ENCODE measurements at places on chromosomes 4 and X.

DNA sequence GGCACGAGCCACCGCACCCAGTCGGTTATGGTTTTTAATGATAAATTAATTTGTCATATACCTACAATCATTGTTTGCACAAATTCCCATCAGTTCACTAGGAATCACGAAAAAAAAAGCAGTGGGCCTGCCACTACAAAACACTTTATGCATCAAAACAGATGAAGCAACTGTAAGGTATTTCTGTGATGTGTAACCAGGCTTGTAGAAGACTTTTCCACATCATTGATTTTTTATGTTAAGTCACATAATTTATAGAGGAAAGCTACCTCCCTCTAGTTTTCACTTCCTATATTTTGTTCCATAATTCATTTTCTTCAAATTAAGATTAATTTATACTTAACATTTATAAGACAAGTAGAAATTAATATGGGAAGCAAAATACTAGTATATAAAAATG lies 6.7 kb upstream of the FAM200B start:
- no peak for DNase-seq

GRCh38 chr4:88960576-88960975 lies 96.4 kb downstream of the FAM13A start:
- no peak for DNase-seq

DNA sequence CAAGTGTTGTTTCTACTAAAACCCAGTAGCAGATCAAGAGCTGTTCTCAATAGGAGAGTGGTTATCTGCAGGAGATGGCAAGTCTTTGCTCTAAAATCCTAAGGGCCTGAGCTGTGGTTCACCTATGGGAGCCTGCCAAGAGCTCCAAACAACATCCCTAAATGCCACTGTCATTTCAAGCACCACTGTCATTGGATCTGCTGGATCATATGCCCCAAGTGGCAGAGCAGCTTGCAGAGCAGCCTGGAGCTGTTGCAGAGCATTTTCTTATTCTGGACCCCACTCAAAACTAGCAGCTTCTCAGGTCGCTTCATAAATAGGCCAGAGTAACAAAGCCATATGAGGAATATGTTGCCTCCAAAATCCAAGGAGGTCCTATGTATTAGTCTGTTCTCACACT lies 59.6 kb downstream of the KANTR start:
- no peak for DNase-seq

- no peak for DNase-seq
Measured at GRCh38 chr4:24557026-24558025, 27.0 kb downstream of the DHX15 start.

DNA sequence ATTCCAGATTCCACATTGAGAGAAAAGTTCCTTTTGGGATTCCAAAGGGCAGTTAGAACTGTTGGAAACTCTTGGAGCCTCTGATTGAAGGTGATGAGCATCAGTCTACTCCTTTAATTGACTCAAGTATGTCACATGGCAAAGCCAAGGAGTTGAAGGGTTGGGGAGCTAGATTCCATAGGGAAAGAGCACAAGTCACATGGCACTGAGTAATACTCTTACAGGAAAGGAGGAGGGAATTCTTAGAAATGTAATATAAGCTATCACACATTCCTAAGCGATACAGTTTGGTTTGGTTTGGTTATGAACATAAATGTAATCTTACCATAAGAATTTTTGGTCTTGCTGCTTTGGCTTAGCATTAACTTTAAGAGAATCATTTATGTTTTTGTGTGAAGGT lies 15.7 kb downstream of the SPCS3 start:
- DNase-seq, result no peak

DNA sequence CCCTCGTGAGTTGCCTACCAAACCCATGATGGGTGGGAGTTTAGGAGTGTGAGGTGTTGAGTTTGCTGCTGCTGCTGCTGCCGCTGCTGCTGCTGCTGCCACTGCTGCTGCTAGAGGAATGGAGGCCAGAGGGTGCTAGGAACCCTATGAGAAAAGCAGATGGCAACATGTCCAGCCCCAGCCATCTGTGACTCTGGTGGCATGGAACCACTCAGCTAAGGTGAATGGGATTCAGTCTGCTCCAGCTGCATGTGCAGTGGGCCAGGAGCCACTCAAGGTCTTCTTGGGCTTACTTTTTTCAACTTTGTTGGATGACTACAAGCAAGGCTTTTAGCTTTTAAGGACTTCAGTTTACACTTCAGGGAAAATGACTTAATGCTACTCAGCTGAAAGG lies 103.8 kb downstream of the RTL5 start:
- no peak for DNase-seq

- no peak for DNase-seq
Measured at GRCh38 chr4:76974150-76974549, 24.6 kb downstream of the SEPTIN11 start.

DNA sequence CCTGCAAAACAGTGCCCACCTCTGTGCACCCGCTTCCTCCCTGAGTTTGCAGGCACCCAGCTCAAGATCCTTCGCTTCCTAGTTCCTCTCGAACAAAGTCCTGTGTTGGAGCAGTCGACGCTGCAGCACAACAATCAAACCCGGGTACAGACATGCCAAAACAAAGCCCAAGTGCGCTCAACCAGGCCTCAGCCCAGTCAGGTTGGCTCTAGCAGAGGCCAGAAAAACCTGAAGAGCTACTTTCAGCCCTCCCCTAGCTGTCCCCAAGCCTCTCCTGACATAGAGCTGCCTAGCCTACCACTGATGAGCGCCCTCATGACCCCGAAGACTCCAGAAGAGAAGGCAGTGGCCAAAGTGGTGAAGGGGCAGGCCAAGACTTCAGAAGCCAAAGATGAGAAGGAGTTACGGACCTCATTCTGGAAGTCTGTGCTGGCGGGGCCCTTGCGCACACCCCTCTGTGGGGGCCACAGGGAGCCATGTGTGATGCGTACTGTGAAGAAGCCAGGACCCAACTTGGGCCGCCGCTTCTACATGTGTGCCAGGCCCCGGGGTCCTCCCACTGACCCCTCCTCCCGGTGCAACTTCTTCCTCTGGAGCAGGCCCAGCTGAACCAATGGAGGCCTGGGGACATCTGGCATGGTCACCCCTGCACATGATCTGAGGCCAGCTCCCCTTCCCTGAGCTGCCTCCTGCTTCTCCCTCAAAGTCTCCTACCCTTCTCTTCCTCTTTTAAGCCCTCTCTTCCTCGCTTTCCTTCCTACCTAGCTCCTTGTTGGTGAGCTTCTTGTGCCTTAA lies 6.9 kb downstream of the APEX2 start:
- DNase-seq, result no peak

GRCh38 chr4:88179261-88179660 lies 20.8 kb upstream of the ABCG2 start:
- DNase-seq, result no peak

GRCh38 chr4:519885-520682 lies 21.1 kb downstream of the PIGG start:
- DNase-seq, result no peak

GRCh38 chr4:31390849-31391248 lies 670.7 kb downstream of the PCDH7 start:
- no peak for DNase-seq

DNA sequence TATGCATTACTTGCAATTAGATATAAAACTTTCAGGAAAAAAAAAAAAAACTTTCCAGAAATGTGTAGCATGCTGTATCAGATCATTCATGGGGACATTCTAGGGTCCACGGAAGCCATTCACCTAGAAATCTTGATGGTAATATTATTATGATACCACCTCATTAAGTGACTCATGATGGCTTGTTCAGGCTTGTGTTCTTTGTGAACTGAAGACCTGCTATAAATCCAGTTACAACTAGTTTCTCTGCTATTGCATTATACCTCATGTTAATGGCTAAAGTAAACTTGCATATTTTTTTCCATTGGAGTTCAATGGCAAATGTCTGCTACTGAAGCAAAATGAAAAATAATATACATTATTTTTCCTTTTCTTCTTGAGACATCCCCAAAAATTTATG lies 35.3 kb upstream of the PTPN13 start:
- DNase-seq, result no peak

DNA sequence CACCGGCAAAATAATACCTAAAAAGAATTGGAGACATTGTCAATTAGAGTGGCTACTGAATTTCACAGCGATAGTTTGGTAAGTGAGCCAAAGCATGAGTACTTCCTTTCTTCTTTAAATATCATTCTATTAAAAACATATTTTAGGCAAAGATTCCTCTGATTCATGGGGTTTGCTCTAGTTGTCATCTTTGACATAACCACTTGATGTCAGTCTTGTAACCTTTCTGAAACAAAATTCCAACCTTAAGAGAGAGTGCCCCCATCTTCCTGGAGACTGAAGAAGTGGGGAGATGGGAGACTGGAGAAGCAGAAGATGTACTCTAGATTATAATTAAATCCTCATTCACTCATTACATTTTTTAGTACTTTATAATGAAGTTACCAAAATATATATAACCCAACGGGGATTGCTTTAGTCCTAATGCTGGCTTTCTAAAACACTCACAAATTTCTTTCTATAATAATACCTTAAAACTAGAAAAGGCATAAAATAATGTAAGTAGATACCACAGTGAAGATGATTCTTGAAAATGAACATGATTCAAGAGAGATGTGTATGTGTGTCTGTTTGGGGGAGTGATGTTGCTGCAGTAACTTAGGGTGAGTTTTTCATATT lies 96.4 kb downstream of the EMCN start:
- no peak for DNase-seq

DNA sequence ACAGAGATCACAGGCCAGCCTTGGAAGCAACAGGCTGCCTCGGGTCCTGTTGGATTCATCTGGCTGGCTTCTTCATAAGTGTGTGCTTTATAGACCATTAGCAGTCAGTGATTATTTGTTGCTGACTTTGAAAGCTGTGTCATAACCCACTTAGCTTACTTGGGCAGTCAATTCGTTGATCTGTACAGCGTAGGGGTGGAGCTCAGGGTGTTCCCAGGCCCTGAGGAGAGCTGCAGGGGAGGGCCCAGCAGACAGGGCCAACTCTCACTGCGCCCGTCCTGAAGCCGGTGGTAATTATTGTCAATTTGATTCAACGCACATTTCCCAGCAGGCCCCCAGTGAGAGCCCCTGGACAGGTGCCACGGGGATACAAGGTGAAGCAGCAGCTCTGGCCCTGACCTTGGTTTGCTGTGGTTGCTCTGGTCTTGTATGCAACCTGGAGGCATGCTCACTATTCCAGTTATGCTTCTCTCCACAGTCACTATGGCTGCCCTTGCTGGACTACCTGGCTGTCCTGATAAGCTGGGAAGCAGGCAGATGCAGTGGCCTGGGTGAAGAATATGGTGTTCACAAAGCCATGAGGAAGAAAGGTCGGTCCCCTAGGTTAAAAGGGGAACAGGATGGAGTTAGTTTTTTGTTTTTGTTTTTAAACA lies 40.1 kb upstream of the HMGB3 start:
- no peak for DNase-seq

GRCh38 chr4:148015058-148015457 lies 283.2 kb downstream of the ARHGAP10 start:
- DNase-seq, result no peak

DNA sequence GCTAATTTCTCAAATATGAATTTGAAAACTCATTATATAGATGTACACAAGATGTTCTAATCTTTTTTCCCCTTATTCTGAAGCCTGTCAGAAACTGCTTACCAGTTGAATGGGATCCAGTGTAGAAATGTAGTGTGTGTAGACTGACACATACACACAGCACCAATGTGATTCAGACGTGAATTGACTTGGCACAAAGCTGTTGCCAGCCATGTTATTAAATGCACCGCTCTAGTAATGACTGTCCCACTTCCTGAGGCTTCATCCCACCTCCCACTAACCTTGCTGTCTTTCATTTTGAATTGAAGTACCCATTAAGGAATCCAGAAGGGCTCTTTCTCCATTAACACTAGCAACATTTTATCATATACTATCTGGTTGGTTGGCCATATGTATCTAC lies 146.6 kb downstream of the PPA2 start:
- no peak for DNase-seq

GRCh38 chr4:110211770-110212061 lies 13.3 kb upstream of the ELOVL6 start:
- DNase-seq, result no peak

DNA sequence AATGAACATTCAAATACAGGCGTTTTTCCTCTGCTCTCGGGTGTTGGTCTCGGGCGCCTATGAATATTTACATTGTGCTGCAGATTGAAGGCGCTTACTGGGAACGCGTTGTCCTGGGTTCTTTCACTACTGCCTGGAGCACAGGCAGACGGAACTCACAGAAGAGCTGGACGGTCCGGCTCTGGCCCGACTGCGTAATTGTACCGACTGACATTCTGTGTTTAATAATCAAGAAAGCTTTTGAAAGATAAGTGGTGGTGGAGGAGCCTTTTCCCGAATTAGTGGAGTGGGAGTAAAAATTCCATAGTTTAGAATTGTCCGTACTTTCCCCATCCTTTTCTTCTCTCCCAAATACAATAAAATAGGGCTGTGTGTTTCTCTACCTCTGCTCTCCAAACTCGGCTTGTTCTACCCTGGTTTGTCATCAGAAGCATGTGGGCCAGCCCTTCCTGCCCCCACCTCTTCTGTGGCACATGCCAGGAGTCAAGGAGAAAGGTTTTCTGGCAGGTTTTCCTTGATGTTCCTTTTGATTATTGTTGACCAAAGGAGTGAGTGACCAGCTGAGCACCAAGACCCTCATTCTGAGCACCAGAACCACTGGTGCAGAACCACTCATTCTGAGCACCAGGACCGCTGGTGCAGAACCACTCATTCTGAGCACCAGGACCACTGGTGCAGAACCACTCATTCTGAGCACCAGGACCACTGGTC lies 2.3 kb downstream of the FHDC1 start:
- no peak for DNase-seq

- no peak for DNase-seq
Measured at GRCh38 chr4:141912831-141913230, 276.4 kb downstream of the IL15 start.

DNA sequence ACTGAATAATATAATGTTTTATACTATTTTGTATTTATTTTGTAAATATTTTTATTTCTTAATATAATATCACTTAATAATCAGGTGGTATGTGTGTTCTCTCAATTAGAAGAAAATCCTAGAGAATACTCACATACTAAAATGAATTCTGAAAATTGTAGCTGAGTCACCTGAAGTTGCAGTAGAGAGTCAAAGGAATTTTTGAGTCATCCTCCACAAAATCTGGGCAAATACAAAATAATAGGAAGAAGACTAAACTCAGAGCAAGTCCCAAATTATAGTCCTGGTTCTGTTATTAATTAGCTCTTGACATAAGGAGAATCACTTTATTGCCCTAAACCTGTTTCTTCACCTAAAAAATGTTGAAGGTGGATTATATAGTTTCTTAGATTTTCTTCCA lies 57.8 kb downstream of the SPATA4 start:
- DNase-seq, result peak; percentile 46

GRCh38 chrX:65987811-65988210 lies 52.1 kb downstream of the VSIG4 start:
- DNase-seq, result no peak

DNA sequence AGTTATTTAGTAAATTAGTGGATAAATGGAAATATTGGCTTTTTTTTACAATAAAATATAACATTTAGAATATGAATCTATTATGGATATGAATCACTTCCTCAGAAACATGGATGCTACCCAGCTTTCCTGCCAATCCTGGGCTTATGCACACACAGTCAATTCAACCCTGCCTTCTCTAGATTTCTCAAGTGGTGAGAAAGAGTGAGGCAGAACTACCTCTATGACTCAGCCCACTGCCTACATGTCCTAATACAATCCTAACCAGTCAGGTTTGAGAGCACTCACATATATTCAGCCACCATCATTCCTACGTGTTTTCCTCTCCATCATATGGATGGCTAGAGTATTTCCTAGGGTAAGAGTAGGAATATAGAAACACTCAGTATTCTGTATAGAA lies 91.1 kb upstream of the ANKRD50 start:
- DNase-seq, result peak; percentile 24

GRCh38 chr4:165720411-165721082 lies 152.5 kb upstream of the TLL1 start:
- no peak for DNase-seq

Measured in HS-5 (cell line).